ENCODE measurements at places on chromosomes 5 and 9.
A peak's percentile ranks its signal among the peaks of the same experiment; 100 is the strongest.

GRCh38 chr5:17316970-17317459 lies 99.6 kb downstream of the BASP1 start:
- DNase-seq = no peak

GRCh38 chr9:28925157-28925556 lies 1351.9 kb upstream of the C9orf72 start:
- DNase-seq = no peak

GRCh38 chr5:112918679-112919078 lies 3.3 kb downstream of the REEP5 start:
- DNase-seq = no peak

GRCh38 chr5:10812218-10812617 lies 51.2 kb upstream of the DAP start:
- DNase-seq = no peak

GRCh38 chr5:61332851-61333320 lies 828 bp downstream of the ZSWIM6 start:
- peak; percentile 48 for DNase-seq

DNA sequence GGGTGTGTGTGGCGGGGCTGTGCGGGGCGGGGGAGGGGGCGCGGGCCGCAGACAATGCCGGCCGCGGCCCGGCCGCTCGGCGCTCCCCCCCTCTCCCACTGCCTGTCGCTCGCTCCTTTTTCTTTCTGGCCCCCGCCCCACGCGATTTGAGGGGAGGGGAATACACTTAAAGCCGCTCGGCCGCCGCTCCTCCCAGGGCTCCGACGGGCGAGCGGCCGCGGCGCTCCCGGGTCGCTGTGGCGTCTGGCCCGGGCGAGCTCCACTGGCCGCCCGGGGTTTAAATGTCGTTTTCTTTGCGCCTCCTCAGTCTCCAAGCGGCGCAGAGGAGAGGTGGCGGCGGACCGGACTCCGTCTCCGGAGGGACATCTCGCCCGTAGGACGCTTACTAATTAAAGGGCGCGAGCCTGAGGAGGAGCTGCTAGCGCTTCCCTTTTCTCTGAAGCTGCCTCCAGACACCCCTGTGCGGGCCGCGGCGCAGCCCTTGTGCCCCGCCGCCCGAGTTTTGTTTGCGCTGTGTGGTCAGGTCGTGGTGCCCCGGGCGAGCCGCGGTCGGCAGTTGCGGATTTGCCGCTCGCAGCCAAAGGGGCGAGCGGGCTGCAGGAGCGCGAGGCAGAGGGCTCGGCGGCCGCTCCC lies 1.4 kb downstream of the ZSWIM6 start:
- DNase-seq = peak; percentile 27

DNA sequence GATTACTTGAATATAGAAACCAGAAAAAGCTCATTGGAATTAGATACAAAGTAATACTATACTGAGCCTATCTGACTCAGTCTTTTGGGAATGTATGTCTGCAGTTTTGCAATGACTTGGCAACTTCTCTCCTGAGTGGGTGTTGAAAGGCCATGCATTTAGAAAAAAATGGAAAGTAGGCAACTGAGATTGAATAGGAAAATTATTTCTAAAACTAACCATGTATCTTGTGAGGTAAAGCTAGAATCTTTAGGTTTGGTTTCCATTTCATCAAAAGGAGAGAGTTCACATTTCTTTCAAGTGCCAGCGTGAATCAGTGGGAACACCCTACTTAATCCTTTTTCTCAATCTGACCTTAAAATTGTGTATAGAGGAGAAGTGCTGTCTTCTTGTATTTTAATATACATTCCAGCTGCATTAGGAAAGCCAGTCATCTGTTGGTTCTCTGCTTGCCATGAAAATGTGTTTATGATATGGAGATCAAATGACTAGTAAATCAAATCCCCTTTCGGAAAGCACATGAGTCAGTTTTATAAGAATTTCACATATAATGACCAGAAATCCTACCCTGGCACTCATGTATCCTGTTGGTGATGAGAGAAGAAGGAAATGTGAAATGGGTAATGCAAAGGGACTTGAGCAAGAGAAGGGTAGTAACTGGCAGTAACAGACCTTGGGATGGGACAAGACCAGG lies 30.4 kb downstream of the NFX1 start:
- no peak for DNase-seq

DNA sequence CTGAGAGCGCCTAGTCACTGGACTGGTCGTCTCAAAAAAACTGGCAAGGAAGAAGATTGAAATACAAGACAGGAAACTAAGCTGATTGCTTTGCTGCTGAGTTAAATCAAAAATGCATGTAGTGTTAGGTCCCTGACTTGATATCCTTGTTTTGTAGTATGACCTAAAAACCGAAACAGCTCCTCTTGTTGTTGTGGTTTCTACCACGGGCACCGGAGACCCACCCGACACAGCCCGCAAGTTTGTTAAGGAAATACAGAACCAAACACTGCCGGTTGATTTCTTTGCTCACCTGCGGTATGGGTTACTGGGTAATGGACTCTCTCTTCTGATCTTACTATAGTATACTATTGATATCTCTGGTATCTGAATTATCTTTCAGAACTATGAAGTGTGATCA lies 4.3 kb downstream of the MTRR start:
- no peak for DNase-seq

GRCh38 chr5:9343146-9343850 lies 202.6 kb downstream of the SEMA5A start:
- no peak for DNase-seq

- DNase-seq = peak; percentile 27
Observed at GRCh38 chr5:135032695-135032998, 1.4 kb downstream of the PITX1 start.

GRCh38 chr9:131098391-131099101 lies 2.2 kb downstream of the AIF1L start:
- DNase-seq = no peak

GRCh38 chr9:92325991-92326500 lies 293 bp downstream of the CENPP start:
- no peak for DNase-seq

DNA sequence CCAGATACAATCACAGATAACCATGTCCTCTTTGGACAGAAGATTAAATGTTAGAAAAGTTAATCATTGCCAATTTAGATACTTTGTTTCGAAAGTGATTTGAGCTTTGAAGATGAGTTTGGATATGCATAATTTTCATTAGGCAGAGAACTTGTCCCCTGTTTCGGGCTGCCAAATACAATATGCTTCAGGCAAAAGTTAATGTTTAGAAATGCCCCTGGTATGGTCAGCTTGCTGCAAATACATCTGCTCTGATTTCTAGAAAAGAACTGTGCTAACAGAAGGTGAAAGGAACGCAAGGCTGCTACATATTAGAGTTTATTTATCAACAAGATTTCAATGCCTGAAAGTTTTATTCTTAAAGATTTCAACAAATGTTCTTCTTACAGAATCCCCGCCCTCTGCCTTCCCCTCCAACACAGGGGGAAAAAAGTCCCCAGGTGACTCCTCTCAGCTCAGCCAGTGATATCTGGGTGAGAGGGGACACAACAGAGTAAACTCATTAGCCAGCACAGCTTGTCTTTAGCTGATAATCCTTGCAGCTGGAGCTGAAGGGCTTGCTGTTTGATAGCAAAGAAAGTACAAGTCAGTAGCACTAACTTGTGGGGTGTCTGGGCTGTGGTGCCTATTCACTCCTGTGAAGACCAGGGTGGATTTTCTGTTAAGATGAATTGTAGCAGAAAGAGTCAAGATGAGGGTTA lies 435.7 kb downstream of the DMAC1 start:
- DNase-seq = no peak

DNA sequence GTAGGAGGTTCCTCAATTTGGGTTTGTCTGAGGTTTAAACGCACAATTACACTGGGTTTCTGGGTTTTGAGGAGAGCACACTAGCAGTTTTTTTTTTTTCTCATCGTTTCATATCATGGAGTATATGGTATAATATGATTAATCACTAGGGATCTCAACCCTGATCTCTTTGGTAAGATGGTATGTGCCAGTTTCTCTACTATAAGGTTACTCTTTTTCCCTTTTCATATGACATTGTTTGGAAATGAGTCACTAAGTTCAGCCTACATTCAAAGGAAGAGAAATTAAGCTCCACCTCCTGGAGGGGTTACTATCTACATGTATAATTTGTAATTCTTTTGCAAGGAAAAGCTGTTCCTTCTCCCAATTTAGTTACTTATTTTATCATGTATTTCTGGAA lies 35.2 kb downstream of the MTRR start:
- DNase-seq = peak; percentile 52

GRCh38 chr9:136203408-136204144 lies 1.4 kb downstream of the LHX3 start:
- DNase-seq = no peak

- DNase-seq = no peak
Observed at GRCh38 chr9:126198854-126199253, 127.8 kb upstream of the MVB12B start.

GRCh38 chr5:15646371-15646770 lies 146.4 kb downstream of the FBXL7 start:
- no peak for DNase-seq

GRCh38 chr9:33293782-33294181 lies 3.5 kb downstream of the NFX1 start:
- no peak for DNase-seq

- peak; percentile 91 for DNase-seq
Observed at GRCh38 chr5:177478711-177479646, 5.5 kb upstream of the DBN1 start.

DNA sequence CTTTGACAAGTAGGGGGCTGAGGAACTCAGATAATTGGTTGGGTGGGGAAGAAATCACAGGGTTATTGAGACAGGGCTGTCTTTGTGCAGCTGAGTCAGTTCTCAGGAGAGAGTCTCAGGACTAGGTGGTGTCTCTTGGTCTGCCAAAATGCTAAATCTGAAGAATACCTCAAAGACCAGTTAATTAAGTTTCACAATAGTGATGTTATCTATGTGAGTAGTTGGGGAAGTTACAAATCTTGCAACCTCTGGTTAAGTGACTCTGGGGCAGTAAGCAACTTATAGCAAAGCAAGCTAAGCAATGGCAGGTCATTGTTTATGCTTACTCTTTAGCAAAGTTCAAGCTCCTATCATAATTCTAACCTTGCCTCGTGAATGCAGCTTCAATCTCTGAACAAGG lies 53.6 kb downstream of the GIN1 start:
- DNase-seq = no peak

DNA sequence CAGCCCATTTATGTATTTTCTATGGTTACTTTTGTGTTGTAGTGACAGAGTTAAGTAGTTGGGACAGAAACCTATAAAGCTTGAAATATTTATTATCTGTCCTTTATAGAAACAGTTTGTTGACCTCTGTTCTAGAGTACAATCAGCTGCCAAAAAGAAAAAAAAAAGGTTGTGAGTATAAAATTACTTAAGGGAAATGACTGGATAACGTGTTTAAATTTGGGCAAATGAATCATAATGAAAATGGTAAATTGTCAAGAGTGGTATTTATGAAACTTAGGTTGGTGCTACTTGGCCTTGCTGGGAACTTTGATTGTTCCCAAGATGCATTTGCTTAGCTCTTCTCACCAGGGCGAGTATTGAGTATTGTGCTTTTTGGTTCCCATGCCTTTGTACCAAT lies 70.2 kb upstream of the IL6ST start:
- no peak for DNase-seq

- no peak for DNase-seq
Observed at GRCh38 chr5:125148706-125149105, 402.3 kb upstream of the ZNF608 start.

DNA sequence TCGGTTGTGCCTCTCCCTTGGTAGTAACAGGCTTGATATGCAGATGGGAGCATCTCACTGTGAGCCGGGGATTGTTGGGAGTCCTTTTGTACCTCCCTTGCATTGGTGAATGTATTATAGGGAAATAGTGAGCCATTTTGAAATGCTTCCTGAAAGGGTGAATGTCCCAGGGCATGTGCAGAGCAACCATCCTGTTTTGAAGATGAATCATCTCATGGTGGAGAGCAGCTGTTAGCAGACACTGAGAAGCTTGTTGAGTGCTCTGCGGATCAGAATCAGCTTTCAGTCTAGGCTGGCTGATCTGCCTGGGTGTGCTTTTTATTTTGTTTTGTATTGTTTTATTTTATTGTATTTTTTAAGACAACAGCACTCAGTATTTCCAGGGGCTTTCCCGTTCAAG lies 29.7 kb downstream of the SLC36A1 start:
- no peak for DNase-seq

DNA sequence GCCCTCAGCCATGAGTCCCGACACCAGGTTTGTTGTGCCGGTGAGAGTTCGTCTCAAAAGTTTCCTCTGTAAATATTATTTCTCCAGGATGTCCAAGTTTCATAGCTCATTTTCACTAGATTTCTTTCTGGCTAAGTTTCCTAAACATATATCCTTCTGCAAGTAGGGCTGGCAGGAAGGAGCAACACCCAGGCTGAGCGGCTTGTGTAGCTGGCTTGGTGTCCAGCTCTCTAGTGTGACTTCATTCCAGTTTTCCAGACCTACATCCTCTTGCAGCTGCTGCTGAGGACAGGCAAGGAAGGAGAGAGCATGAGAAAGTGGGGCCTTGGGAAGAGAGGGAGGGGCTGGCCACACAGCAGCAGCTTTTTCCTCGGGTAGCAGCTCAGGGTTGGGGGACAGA lies 80.3 kb downstream of the FGF1 start:
- no peak for DNase-seq

GRCh38 chr9:70504834-70505233 lies 90.4 kb upstream of the KLF9 start:
- no peak for DNase-seq

DNA sequence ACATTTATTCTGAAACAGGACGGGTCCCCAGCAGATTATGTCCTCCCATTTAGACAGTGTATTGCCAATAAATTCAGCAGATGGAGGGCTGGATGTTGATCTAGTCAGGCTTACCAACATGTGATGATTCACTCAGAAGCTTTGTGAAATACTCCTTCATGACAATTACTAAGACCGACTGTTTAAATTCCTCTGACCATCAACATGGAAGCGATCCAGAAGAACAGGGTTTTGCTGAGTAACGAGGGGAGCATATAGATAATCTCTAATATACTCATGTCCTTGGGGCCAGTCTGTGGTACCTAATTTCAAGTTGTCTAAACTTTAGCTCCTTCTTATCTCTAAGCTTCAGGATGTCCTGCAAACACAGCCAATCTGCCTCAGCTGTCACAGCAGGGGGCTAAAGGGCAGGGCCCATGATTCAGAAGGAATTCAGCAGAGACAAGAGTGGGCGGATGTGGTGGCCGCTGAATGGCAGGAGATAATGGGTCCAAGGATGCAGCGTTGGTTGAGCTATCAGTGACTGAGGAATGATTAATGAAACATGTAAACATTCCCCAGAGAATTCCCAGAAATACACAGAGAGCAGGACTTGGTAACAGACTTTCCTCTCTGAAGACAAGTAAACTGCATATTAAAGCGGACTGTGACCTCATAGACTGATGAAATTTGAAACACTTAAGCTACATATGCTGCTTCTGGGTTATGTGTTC lies 109.4 kb downstream of the ANKRD55 start:
- peak; percentile 89 for DNase-seq

GRCh38 chr5:52743970-52744369 lies 43.7 kb upstream of the ITGA1 start:
- no peak for DNase-seq

DNA sequence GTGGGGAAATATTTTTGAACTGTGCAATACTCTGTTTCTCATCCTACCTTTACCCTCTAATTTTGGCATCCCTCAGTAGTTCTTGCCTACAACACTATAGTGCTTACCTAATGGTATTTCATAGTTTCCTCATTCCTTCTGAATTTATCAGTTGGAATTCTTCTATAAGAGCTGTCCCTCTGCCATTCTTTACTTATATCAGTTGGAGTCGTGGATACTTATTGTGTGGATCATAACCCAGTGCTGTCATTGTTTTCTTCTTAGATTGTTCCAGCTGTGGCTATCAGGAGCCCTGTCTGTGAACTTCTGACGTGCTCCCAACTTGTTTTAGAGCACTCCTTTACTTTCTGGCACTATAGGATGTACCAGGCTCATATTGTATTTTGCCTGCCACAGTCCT lies 146.1 kb upstream of the OTULINL start:
- no peak for DNase-seq
